Adrenal gland (tissue), 19 donors: ENCODE measurements at places on chromosomes 6 and 20.

- H3K27me3 ChIP-seq, result no peaks in the 10 kb centered on the region
- no peak overlapping the region for H3K27ac ChIP-seq
- no peaks in the 10 kb centered on the region for H3K4me1 ChIP-seq
- no peak overlapping the region for H3K4me3 ChIP-seq
- DNase-seq, result no peak
- no peaks in the 10 kb centered on the region for H3K36me3 ChIP-seq
Observed at GRCh38 chr20:13236990-13237720, 16.1 kb downstream of the ISM1 start.

DNA sequence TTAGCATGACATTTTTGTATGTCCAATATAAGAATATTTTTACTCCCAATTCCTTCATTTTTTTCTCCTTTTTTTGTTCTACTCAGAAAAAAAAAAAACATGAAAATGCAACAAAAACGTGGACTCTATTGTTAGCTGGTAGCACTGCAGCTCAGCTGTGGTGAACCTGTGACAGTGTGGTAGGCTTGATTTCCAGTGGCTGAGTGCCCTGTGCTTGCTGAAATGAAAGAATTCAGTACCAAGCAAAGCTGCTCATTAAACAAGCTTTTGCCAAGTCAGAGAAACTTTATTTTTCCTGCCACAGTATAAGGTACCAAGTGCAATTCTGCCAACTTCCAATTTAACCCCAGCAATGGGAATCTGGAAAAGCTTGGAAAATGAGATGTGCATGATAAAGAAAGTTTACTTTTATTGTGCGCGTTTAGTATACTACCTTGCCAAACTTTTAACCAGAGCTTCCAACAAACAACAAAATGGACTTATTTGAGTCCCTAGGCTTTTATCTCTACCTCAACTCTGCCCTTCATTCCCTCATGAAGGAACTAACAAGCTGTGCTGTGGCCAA is 215.2 kb downstream of the SLC35F1 start:
- no peak for DNase-seq
- H3K27ac ChIP-seq, result no peak overlapping the region
- no peaks in the 10 kb centered on the region for H3K27me3 ChIP-seq
- H3K36me3 ChIP-seq, result no peaks in the 10 kb centered on the region

- H3K4me1 ChIP-seq, result peaks cover 9% of the 10 kb centered on the region
- no peak for DNase-seq
- H3K4me3 ChIP-seq, result no peak overlapping the region
- H3K36me3 ChIP-seq, result peaks cover 56% of the 10 kb centered on the region
- H3K27me3 ChIP-seq, result no peaks in the 10 kb centered on the region
Observed at GRCh38 chr6:41774841-41775240, 4.9 kb downstream of the FRS3 start.

DNA sequence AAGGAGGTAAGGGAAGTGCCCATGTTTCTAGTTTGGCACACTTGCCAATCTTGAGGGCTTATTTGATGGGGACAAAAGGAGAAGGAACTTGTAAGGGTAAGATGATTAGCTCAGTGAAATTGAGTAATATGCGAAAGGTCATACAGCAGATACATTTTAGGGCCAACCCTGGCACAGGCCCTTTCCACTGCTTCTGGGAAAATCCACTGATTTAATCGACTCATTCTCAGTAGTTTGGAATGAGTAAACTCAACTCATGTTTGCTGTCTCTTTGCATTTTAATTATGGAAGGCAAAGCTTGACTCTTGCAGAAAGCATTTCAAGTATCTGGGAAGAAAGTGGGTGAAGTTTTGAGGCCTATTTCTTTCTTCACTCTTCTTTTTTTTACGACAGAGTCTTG is 20.0 kb downstream of the PHF20 start:
- no peaks in the 10 kb centered on the region for H3K27me3 ChIP-seq
- no peak for DNase-seq
- H3K4me3 ChIP-seq, result no peak overlapping the region
- H3K4me1 ChIP-seq, result peaks cover 22% of the 10 kb centered on the region
- no peaks in the 10 kb centered on the region for H3K36me3 ChIP-seq
- H3K27ac ChIP-seq, result peak overlapping the region; percentile 57
